ENCODE measurements at places on chromosomes 11 and 22.

- no peak for DNase-seq
Measured at GRCh38 chr11:126347751-126348668, 7.5 kb upstream of the ST3GAL4 start.

DNA sequence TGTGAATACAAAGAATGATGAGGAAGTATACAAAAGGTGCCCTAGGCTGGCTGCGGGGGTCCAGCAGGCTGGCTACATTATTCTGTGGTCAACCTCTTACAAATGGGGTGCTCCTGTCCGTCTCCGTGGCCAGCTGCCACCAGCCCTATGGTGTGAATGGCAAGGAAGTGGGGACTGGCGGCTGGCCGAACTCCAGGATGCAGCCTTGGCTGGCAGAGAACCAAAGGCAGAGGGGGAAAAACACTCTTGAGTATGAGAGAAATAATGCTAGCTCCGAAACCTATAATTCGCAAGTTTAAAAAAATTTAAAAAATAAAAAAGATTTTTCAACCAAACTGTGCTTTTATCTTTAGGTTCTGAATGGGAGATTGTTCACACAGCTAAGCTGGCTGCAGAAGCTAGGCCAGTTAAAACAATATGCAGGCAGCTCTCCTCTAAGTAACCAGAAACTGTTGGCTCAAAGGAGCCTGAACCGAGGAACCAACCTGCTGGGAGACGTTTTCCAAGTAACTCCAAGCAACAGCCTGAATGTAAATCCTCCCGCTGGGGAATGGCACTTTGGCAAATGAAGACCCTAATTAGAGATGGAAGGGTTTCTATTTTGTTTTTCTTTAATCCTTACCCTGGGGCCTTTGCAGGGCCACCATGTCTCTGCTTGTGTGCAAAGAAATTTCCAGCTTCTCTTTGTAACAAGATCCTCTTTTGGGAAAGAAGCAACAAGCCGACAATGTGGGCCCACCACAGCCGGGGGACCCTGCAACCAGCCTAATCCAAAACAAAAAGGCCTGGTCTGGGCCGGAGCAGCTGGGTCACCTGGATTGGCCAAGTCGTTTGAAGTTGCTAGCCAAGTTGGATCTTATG, 50.2 kb downstream of the C22orf31 start:
- no peak for DNase-seq

DNA sequence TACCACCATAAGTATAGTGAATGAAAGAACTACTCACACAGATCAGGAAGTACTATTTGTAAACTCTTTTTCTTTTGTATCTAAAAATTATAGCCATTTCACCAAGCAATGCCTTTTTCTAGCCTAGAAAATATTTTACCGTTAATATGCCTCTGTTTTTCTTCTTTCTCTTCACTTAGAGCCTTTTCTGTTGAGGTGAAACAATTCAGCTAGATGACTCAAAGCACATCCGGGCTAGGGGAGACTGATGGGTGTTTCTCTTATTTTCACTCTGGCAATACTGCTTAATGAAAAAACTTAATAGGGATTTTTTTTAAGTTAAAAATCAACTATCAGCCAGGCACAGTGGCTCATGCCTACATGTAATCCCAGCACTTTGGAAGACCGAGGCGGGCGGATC, 93.3 kb downstream of the SGSM3 start:
- DNase-seq, result no peak

DNA sequence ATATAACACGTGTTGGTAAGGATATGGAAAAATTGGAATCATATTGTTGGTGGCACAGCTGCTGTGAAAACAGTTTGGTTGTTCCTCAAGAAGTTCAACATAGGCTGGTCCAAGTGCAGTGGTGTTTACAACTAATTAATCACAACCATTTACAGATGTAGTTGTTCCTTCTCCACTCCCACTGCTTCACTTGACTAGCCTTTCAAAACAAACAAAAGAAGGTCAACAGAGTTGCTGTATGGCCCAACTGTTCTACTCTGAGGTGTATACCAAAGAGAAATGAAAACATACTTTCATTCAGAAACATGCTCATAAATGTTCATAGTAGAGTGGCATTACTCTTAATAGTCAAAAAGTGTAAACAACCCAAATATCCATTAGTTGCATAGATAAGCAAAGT, 36.6 kb upstream of the ACAT1 start:
- DNase-seq, result no peak

DNA sequence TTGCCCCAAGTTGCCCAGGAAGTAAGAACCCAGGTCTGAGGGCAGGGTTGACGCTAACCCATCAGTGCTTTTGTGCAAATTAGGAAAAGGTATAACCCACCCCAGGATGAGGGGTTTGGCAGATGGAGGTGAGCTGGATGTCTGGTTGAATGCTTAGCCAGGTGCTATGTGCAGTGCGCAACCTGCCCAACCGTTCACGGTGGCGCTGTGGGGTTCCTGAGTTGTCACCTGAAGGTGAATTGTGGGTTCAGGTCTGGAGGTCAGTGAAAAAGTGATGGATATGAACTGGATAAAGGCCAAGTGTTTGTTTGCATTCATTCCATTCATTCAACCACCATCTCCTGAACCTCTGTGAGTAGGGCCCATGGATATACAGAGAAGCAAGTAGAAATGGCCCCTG, 14.3 kb upstream of the LGALS2 start:
- DNase-seq, result no peak

- no peak for DNase-seq
Measured at GRCh38 chr11:128587415-128587814, at the start of gene ETS1. Gene ETS1, minus strand, starts transcription at chr11:128587558. Its CDS starts 14,428 bp downstream, at chr11:128573130.

DNA sequence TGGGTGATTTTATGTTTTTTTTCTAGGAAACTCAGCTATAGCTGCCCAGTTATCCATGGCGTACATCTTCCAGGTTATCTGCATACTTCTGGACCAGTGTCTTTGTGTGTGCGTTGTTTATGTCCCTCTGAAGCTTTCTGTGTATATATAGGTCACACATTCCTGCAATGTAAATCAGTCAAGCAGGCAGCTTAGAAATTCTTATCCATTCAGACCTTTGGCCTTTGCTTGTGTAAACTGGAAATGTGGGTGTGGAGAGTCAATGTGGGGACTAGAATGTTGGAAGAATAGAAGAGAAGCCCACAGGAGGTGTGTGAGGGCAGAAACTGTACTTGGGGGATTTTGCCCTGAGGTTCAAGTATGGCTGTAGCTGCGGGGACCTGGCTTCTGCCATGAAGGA, 51.7 kb downstream of the BARX2 start:
- DNase-seq, result no peak

DNA sequence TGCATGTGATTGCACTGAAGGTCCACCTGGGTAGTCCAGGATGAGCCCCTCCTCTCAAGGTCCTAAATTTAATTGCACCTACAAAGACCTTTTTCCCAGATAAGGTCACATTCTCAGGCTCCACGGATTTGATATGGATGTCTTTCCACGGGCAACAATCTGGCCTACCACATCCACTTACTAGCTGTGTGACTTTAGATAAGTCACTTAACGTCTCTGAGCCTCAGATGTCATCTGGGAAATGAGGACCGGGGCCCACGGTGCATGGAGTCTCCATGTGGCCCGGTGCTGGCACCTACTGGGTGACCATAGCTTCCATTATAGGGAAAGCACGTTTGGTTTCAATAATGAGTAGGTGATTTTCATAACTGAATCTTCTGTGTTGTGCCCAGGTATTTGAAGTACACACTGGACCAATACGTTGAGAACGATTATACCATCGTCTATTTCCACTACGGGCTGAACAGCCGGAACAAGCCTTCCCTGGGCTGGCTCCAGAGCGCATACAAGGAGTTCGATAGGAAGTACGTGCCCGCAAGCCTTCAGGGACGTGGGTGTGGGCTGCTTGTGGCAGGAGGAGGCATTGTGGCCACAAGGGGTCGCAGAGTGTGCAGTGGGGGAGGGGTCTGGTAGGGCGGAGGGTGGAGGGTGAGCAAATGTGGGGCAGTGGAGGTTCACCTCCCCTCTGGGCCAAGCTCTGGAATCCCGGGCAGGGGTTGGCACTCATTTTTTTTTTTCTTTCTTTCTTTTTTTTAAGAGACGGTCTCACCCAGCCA, 55.7 kb downstream of the ARHGAP8 start:
- peak; percentile 69 for DNase-seq

DNA sequence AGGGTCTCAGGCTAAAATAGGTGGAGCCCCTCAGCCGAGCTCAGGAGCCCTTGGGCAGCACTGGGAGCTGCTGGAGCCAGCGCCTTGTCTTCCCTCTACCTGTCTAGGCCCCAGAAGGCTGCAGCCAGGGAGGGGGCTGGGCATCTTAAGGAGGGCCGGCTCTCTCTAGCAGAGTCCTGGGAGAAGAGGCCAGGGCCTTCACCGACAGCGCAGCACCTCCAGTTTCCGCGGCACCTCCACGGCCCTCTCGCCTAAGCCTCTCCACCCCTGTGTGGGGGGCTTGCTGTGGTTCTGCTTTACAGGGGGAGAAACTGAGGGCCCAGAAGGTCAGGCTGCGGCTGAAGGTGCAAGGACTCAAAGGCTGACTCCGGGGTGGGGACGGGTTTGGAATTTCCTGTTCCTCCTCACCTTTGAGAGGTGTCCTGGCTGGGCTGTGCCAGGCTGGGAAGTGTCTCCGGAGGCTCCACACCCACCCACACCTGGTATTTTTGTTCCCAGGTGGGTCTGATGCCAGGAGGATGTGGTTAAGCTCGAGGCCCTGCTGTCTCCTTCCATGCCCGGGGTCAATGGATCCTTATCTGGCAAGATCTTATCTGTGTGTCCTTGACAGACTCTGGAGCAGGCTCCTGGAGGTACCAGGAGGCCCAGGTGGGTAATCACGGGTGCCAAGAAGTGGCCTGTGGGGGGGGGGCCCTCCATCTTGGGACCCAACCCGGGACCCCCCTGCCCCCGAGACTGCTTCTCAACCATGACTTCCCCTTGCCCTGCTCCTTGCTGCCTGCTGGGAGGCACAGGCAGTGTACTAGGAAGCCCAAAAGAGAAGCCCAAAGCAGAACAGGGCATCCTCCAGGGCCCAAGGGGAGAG, 95.3 kb upstream of the FGF3 start:
- no peak for DNase-seq
